Activated CD8-positive, alpha-beta memory T cell treated with anti-CD3 and anti-CD28 coated beads, Interleukin-2, amount 50 U/mL, for 4 hours (primary cell): ENCODE measurements at places on chromosomes 3 and 15.
A peak's percentile ranks its signal among the peaks of the same experiment; 100 is the strongest.

DNA sequence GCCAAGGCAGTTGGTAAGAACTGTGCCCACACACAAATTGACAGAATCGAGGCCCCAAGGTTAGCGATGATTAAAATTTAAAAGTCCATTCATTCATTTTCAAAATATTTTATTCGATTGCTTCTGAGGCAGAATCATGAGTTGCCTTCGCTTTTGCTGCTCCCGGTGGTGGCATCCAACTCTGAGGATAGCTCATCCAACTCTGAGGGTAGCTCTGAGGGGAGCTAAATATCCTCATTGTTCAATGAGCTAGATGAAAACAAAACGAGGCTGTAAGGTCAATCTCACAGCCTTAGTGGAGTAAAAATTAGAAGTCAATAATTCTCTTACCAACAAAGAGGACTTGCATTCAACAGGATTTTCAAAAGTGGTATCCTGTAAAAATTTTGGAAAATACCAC, 897 bp upstream of the CHL1 start:
- no peak for DNase-seq

DNA sequence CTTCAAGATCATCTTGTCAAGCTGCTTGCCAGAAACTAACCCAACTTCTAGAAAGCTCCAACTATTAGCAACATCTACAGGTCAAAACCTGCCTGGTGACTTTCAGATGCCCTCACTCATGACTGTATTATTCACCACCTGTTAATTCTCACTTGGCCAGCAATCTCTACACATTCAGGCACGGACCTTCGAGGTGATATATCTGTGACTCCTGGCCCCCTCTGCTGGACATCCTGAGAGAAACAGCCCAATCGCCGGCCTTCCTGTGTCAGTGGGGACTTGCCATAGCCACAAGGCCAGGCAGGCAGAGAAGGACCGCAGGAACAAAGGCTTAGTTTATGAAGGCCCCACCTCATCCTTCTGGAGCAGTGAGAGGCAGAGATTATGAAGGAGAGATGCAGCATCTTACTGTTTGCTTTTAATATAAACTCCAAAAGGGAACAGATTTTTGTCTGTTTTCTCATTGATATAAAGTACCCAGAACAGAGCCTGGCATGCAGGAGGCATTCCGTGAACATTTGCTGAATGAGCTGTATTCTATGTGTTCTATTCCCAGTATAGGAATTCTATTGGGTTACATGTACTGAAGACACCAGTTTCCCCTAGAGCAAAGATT, 24.4 kb upstream of the OCA2 start:
- peak; percentile 54 for DNase-seq

- no peak for DNase-seq
These were observed 45.1 kb downstream of the DAPK2 start for GRCh38 chr15:64001148-64001547.

GRCh38 chr3:188469228-188469885, 315.4 kb downstream of the LPP start:
- no peak for DNase-seq

DNA sequence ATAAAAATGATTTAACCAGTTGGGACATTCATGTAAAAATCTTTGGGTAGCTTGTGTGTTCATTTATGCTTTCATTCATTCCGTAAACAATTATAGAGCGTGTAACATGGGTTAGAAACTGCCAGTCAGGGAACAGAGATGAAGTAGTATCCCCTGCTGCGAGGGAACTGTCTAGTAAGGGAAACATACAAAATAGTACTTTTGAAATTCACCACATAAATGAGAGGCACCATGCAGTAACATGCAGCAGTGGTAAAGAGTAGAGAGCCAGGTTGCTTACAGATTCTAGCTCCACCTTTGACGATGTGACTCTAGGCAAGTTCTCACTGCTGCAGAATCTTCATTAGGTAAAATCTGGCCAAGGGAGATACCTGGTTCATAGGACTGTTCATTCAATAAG, 938 bp downstream of the DZIP3 start:
- DNase-seq: no peak

- peak; percentile 38 for DNase-seq
These were observed 76.4 kb downstream of the BBX start for GRCh38 chr3:107598926-107599771.

DNA sequence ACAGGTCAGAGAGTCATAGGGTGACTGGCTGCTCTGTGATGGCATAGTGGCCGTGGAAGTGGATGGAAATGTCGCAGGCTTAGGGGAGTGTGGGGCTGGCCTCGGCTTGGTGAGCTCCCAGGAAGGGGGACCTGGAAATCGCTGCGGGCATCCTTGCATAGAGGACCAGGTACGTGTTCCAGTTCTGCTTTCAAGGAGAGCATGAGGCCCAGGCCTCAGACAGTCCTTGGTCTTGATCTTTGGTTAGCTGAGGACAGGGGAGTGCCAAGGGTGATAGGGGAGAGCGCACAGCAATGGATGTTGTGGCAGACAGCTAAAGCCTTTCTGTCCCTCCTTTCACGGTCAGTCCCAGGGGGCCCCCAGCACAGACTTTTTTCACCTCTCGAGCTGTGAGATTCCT, 110.5 kb downstream of the SNRPN start:
- no peak for DNase-seq

GRCh38 chr15:52745326-52746161, 44.6 kb downstream of the ONECUT1 start:
- DNase-seq: no peak

DNA sequence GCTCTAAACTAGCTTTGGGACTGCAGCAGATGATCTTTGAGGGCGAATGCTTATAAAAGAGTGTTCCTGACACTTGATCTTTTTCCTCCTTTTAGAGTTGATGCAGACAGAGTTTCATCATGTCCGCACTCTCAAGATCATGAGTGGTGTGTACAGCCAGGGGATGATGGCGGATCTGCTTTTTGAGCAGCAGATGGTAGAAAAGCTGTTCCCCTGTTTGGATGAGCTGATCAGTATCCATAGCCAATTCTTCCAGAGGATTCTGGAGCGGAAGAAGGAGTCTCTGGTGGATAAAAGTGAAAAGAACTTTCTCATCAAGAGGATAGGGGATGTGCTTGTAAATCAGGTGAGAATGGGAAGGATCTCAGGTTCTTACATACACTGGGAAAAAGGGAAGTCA, 75.7 kb downstream of the KLHL25 start:
- DNase-seq: no peak

DNA sequence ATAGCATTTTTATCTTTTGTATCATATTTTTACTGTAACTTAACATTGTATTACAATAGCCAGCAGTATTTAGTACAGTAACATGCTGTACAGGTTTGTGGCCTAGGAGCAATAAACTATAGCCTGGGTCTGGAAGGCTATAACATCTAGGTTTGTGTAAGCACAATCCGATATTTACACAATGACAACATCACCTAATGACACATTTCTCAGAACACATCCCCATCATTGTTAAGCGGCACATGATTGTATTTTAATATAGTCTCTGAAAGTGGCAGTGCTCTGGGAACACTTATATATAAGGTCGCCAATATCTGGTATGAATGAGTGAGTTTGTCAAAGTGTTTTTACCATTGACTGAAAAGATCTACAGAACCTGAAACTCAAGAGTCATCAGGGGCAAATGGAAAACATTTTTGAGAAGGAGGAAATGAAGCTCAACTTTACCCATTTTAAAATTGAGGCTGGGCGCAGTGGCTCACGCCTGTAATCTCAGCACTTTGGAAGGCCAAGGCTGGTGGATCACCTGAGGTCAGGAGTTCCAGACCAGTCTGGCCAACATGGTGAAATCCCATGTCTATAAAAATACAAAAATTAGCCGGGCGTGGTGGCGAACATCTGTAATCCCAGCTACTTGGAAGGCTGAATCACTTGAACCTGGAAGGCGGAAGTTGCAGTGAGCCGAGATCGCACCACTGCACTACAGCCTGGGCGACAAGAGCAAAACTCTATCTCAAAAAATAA, 38.8 kb upstream of the TNFSF10 start:
- DNase-seq: no peak

DNA sequence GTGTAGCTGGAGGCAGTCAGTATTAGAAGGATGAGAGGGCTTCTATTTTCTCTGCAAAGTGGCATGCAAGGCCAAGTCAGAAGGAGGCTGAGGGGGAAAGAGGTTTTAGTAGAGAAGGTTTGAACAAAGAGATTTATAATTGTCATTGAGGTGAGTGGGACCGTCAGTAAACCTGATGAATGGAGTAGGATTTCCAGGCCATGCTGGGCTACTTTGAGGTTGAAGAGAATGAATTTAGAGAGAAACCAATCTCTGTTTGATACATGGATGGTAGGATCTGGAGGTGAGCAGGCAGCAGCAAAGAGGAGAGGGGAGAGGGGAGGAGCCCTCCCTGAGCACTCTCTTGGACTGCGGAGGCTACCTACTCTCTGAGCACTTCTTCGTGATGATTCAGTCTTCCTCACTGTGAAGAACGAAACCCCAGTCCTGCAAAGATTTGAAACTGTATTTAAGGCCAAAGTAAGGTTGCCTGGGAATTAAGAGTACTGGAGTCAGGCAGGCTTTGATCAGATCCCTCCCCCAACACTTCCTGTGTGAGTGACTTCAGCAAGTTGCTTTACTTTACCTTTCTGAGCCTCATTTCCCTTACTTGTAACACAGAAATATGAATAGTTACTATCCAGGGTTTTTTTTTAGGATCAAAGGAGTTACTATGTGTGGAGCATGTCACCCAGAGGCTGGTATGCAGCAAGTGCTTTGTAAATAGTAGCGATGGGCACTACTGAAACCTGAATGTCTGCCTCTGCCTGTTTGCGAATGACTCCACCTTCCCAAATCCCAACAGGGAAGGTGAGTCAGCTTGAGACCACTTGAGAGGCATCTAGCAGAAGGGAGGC, 75.8 kb downstream of the RPL39L start:
- DNase-seq: no peak

DNA sequence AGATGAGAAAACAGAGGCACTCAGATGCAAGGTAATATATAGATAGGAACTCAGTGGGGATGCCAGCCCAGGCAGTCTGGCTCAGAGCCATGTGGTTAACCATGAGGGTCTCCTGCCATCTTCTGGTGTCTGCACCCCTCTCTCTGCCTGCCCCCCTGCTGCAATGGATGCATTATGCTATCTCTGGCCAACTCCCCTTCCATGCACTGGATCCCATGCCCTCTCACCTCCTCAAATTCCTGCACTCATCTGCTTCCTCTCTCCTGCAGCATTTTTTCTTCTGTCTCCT, 163.2 kb downstream of the STT3B start:
- no peak for DNase-seq

DNA sequence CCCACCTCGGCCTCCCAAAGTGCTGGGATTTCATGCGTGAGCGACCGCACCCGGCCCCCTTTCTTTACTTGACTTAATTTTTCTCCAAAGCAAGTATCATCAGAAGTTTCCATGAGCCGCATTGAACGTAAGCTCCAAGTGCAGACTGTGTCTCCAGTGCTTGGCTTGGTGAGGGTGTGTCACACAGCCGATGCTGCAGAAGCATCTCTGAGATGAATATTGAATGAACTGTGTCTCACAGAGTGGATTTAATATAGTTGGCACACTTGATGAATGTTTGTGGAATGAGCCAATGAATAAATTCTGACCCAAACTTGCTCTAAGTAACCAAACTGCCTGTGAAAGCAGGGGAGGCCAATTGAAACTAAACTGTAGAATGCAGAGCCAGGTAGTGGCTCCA, 159.4 kb upstream of the KBTBD8 start:
- no peak for DNase-seq

DNA sequence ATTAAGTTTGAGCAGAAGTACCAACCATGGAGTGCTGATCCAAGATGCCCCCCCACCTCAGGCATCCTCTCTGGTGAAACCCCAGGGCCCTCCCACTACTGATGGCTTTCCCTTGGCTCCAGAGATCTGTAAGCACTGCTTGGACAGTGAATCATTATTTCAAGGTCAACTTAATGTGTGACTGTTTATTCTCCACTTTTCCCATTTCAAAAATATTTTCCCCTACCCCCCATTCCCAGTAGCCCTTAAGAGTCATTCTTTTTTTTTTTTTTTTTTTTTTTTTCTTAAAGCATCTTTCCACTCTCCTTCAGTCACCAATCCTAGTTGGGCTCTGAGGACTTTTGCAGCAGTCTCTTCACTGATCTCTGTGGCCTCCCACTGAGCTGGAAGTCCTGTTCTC, 82.6 kb downstream of the PCCB start:
- no peak for DNase-seq

GRCh38 chr3:48456456-48456855, 9.9 kb downstream of the ATRIP start:
- DNase-seq: no peak

GRCh38 chr15:71658827-71659729, 151.3 kb upstream of the NR2E3 start:
- DNase-seq: no peak

DNA sequence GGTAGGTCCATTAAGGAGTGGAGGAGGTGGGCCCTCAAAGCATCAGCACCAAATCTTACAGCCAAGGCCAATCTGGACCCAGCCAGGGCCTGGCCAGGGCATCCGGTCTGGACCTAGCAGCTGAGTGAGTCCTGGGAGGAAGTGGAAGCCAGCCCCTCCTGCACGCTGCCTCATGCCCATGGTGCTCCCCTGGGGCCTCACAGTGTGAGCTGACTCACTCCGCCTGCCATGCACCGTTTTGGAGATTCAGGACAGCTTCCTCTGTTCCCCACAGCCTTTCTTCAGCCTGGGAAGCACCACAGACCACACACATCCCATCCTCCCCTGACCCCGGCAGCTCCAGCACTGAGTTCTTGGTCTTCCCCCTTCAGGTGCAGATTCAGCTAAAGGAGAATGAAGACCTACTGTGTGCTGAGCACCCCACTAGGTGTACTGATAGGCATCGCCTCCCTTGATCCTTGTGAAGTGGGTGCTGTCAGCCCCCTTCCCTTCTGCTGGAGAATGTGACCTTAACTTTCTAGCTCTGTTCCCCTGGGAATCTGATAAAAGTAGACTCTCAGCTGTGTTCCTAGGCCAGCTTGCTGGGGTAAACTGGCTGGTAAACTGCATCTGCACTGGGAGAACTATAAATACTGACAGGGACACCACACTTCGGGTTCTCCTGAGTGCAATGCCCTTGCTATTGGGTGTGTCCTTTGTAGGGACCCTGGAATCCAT, 36.8 kb upstream of the SEC13 start:
- DNase-seq: no peak

GRCh38 chr3:152318512-152318911, 49.8 kb downstream of the MBNL1 start:
- no peak for DNase-seq

GRCh38 chr15:62809115-62809967, 233.2 kb upstream of the TPM1 start:
- DNase-seq: no peak

DNA sequence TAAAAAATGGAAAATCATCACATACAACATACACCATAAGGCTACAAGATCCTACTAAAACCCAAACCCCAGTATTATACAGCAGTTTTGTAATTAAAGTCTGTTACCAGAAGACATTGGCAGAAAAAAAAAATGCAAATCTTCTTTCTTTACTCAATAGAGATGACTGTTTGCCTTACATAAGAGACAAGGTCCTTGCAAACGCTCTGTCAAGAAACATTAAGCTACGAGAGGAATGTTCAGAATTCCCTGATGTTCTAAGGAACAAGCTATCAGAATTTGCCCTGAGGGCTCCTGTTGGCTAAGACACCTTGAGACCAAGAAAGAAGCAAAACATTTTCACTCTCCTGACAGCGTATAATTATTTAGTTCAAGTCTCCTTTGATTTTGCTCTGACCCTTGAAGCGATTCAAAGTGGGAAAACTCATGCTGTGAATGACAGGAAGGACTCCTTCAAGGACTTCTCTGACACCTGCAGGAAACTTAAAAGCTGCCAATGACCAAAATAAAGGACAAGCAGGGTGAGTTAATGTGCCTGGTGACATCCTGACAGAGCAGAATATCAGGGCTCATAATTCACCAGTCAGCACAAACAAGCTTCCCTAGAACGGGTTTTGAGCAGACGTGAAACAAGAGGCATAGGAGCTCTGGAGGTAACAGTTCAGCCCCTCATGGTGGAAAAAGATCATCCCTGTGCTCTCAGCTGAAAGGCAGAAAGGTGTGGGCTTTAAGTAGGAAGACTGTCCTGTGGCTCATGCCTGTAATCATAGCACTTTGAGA, 2.5 kb downstream of the SCAMP2 start:
- DNase-seq: no peak
